GM19239 (cell line): ENCODE measurements at places on chromosomes 16 and 17.

- no peak for DNase-seq
Observed at GRCh38 chr16:89841275-89841674, 13.0 kb downstream of the SPIRE2 start.

- DNase-seq: no peak
Observed at GRCh38 chr16:87556941-87557459, 45.3 kb upstream of the JPH3 start.

DNA sequence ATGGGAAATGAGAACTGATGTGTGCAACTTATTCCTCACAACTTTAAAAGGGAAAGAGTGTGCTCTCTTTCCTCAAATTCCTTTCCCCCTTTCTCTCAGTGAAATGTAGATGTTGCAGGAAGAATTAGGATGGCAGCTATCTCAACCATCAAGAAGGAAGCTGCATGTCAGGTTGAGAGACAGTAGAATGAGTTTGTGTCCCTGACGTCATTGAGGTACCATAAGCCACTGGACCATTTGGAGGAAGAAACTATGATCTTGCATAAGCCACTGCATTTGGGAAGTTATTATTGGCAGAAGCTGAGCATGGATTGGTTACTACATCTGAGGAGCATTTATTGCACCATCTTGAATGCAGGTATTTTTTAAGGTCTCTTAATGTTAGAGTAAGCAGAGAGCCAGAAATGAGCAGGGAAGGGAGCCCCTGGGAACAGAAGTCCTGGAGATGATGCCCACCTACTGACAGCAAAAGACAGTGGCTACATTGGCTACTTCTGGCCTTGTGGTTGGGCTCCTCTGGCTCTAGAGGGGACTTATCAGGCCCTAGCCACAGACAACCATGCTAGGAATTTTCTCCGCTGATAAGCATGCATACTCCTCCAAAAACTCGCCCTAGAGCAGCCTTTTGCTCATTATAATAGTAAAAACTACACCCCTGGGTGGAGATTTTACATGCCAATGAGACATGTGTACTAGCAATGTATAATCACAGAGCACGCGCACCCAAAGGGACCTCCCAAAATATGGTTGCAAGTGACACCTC, 249.0 kb upstream of the SALL1 start:
- DNase-seq: no peak

DNA sequence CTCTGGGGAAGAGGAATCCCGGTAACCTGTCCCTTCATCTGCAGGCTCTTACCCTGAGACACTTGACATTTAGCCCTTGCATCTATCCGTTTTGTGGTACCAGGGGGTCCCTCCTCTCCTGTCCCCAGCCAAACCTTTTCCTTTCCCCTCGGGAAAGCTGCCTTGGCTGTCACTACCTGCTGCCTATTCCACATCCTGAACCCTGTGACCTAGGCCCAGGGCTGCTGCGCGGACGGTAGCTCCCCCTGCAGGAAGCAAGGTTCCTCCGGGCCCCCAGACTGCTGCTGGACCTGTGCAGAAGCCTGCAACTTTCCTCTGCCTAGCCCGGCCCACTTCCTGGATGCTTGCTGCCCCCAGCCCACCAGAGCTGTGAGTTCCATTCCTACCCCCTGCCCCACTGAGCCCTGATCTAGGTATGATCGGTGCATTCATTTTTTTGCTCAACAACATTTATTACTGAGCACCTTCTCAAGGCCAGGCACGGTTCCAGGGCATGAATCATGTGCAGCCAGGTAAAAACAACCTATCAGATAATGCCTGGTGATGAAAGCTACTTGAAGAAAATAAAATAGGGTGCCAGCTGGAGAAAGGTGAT, 10.5 kb upstream of the ALDOA start:
- DNase-seq: no peak

DNA sequence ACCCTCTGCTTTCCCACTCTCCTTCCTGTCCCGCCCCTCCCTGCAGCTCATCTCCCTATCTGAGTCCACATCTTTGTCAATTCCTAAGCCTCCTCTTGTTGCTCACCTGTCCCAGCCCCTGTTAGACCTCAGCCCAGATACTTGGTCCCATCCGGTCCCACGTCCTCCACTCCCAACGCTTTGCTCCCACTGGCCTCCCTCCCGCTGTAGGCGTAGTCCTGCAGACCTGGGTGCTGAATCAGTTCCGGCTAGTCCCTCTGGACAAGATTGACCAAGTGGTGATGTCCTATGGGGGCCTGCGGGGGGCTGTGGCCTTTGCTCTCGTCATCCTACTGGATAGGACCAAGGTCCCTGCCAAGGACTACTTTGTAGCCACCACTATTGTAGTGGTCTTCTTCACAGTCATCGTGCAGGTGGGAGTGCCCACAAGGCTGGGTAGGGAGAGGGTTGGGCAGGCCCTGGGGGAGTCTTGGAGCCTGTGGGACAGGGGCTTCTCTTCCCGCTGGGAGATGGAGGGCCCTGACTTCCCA, 8.0 kb downstream of the SLC9A5 start:
- no peak for DNase-seq

DNA sequence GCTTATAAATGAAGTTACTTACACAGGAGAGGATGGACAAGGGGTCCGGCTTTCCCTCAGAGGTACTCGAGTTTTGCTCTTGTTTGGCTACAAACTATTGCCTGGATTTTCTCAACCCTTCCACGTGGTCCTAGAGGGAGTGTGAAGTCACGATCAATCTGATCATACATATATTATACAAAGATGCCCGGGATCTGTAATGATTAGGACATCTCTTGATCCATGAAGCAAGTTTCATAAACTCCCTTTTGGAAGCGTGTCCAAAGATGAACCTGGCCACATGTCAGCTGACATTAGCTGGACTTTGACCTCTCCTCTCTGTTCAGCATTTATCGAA, 2.3 kb upstream of the CDH11 start:
- no peak for DNase-seq

DNA sequence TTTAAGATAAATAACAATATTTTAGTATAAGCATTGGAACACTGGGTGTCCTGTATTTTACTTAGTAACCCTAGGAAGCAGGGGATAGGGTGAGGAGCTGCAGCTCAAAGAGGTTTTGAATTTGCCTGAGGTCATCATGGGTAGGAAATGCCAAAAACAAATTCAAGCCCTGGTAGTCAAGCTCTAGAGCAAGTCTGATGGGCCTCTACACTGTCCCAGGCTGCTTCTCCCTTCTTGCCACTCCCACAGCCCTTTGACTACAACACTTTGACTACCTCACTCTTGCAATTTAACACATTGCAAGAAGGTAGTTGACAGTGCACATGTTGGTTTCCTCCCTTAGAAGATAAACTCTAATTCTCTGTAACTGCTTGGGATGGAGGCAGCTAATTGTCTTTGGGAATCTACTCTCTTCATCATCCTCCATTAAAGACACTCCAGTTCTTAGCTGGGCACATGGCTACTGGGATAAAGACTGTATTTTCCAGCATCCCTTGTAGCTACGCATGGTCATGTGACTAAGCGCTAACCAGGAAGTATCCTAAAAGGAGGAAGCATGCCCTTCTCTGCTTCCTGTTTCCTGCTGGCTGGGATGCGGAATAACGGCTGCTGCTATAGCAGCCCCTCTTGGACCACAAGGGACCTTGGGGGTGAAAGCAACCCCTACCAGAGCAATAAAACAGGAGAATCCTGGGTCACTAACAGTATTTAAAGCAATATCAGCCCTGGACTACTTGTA, 30.7 kb upstream of the SSTR2 start:
- no peak for DNase-seq

DNA sequence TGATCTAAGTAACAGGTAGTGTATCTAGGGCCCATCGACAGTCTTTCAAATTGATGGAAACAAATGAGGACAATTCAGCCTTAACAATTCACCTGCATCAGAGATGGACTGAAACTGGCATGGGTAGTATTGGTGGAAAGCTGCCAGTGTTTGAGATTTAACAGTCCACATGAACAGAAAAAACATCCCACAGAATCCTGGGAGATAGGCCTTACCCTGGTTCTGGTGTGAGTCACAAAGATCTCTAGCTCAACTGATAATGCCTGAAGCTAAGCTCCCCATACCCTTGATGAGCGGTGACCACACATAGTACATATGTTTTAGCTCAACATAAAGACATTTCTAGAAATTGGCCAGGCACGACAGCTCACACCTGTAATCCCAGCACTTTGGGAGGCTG, 21.9 kb downstream of the CRK start:
- DNase-seq: no peak

- DNase-seq: no peak
Observed at GRCh38 chr16:79587897-79588296, 12.6 kb downstream of the MAF start.

DNA sequence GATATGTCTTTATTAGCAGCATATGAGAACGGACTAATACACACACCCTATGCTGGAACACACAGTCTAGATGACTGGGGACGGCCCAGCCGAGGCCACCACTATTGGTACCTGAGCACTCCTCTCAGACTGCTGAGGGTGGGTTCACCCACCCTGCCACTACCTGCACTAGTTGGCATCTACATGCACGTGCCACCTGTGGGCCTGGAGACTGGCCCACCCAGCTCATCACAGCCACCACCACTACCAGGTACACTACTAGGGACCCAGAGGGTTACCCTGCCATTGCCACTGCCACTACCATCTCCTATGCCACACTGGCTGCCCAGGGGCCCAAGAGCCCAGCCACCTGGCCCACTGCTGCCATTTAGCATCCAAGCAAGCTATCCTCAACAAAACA, 32.5 kb downstream of the MEAK7 start:
- no peak for DNase-seq

- DNase-seq: no peak
Observed at GRCh38 chr17:10033449-10033848, 128.4 kb upstream of the RCVRN start.

DNA sequence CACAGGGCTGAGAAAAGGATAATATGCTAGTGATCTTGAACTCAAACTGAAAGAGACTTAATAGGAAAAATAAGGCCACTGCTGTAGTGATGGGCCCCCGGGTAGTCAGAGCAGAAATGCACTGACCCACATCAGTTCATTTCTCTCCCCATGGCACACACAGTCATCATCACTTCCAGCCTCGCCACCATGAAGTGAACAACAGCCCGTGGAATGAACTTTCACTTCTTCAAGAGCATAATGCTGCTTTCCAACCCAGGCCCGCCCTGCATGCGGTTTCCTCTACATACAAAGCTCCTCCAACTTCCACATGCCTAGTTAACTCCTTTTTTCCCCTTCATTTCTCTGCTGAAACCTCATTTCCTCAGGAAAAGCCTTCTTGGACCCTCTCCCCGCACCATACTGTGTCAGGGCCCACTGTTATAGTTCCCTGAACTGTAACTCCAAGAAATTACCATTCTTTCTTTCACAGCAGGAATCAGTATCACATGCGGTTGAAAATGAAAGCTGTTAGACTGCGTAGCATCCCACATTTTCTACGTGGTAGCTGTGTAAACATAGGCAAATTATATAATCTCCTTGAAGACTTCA, 65.8 kb upstream of the SMIM36 start:
- no peak for DNase-seq

DNA sequence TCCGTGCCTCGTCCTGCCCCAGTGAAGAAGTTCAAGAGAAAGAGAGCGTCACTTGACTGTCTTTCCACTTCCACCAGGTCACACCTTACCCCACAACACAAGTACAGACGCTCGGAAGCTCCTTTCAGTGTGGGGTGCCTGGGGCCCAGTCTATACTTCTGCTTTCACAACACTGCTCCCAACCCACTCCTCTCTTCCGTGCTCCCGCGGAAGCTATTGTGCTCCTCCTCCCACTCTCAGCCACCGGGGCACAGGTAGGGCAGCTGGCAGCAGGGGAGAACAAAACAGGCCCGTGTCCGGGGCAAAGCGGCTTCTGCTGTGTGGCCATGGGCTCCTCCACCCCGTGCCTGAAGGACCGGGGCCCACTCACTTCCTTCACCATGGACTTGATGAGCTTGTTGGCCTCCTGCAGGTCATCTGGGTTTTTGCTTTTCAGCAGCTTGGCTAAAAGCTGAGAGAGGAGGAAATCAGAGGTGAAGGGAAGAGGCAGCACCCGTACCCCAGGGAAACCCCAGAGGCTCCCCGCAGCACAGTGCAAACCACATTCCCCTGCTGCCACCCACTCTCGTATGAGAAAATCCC, 18.9 kb downstream of the GGA3 start:
- no peak for DNase-seq

- DNase-seq: no peak
Observed at GRCh38 chr17:80968602-80969029, 23.0 kb upstream of the CHMP6 start.

DNA sequence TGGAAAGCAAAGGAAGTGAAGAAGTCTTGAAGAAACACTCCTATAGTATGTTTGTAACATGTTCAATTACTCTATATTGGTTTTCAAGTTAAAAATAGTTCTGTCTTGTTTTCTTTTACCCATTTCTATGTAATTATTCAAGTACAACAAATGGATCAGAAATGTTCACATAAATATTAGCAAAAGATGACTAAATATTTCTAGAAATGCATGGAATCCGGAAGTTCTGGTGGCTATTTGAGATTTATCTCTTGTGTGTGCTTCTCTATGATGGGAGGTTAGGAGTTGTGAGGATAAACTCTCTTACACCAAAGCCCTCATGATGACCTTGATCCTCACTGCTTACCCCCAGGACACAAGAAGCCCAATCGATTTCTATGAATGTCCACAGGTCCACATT, 237.5 kb downstream of the CDH8 start:
- no peak for DNase-seq

GRCh38 chr16:48197294-48197693, 41.5 kb upstream of the ABCC12 start:
- DNase-seq: no peak

GRCh38 chr17:17321356-17322025, 18.3 kb downstream of the NT5M start:
- DNase-seq: no peak

- no peak for DNase-seq
Observed at GRCh38 chr16:1048442-1049112, 24.0 kb upstream of the SSTR5 start.

DNA sequence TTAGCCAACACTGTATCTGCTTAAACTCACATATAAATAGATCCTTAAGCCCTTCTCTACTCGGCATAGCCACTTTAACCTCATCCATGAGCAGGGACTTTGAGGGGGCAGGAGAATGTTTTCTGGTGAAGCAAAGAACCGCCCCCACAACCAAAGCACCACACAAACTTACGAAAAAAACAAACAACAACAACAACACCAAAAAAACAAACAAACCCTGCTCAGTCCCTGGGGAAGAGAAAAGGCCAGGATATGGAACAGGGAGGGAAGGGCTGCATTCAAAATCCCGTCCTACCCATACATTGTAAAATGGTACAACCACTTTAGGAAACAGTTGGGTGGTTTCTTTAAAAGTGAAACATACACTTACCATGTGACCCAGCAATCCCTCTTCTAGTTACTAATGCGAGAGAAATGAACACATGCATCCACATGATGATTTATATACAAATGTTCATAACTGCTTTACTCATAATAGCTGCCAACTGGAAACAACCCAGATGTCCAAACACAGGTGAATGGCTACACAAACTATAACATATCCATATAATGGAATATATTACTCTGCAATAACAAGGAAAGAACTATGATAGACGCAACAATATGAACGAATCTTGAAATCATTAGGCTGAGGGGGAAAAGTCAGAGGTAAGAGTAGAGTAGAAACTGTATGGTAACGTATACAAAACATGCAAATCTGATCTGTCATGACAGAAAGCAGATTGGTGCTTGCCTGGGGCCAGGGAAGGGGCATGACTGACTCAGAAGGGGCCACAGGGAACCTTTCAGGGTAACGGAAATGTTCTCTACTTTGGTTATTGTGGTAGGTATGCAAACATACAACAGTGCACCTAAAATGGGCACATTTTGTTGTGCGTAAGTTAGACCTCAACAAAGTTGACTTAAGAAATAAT, 37.7 kb upstream of the TOB1 start:
- no peak for DNase-seq

GRCh38 chr16:55760310-55761001, 72.4 kb downstream of the CES1 start:
- no peak for DNase-seq

GRCh38 chr17:34571428-34572130, 7.8 kb upstream of the TMEM132E start:
- no peak for DNase-seq
